ENCODE measurements at places on chromosomes 12 and 14. TPM values are rescaled to one million over a fixed set of nuclear protein-coding genes. Genes with fewer than 3 reads are reported as not detected.

GRCh38 chr12:28331130-28331529 is 140.9 kb downstream of the CCDC91 start:
- DNase-seq = no peak

- no peak for DNase-seq
Measured at GRCh38 chr12:79988368-79988767, 53.5 kb upstream of the PPP1R12A start.

The SERPINA10 gene
- not detected for total RNA-seq

The LMNTD1 gene
- not detected for total RNA-seq

DNA sequence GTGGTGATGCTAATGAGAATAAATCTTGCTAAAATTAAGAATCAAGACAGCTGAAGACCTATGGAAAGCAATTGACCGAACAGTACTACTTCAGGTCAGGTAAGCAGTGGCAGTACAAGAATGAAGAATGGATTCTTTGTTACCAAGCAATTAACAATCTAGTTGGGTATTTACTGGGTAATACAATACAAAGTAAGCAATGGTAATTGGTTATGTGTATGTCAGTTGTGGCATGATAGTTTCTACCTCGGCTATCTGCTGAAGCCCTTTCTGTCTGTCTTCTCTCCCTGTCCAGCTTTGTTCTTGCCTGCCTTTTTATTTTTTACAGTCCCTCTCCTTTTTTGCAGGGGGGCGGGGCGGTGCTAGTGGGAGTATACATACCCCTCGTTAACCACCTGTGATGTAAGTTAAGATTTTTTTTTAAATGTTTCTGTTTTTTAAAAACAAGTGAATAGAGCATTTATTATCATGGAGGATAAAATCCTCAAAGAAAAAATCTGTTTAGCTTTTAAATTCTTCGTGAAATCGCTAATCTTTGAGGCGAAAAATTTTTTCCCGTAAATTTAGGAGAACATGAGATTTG is 75.9 kb downstream of the RCOR1 start:
- DNase-seq = no peak

- no peak for DNase-seq
Measured at GRCh38 chr12:108765289-108765764, 34.0 kb upstream of the CORO1C start.

DNA sequence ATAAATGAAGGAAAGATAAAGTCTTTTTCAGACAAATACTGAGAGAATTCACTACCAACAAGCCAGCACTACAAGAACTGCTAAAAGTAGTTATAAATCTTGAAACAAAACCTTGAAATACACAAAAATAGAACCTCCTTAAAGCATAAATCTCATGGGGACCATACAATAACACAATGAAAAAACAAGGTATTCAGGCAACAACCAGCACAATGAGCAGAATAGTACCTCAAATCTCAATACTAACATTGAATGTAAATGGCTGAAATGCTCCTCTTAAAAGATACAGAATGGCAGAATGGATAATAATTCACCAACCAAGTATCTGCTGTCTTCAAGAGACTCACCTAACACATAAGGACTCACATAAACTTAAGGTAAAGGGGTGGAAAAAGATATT is 7.7 kb upstream of the IQSEC3 start:
- DNase-seq = no peak

- DNase-seq = no peak
Measured at GRCh38 chr12:124301084-124301654, 6.3 kb downstream of the RFLNA start.

DNA sequence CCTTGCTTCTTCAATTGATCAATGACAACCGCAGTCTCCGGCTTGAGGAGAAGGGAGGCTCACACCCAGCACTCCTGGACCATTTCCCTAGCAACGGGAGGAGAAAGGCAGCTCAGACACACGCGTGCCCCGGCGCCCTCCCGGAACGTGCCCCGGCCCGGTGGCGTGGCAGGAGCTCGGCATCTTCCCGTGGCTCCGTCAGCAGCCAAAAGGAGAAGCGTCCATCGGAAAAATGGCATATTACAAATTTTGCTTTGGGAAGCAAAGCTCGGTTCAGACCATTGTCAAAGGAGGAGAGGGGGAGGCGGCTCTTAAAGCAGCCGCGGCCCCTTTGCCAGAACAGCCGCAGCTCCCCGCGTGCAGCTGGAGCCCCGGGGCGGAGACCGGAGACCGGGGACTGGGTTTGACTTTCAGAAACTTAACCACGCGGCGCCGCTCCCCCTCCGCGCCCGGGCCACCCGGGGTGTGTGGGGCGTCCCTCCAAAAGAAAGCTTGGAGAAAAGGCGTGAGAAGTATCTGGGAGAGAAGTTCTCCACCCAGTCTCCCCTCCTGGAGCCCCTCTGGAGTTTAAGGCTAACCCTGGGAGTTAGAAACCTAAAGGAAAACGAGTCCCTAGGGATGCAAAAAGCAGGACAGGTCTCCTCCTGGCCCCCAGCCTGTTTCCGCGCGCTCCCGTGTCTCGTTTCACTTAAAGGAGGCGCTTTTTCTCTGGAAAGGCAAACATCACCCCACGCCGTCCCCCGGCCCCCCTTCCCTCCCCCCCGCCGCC is 545 bp downstream of the PPFIA2 start:
- DNase-seq = no peak

The NGB gene
- not detected for total RNA-seq

- DNase-seq = no peak
Measured at GRCh38 chr14:100534528-100535286, 52.5 kb downstream of the BEGAIN start.

The HOXC5 gene
- 1.1 TPM for total RNA-seq

- DNase-seq = no peak
Measured at GRCh38 chr14:105533391-105533790, 7.0 kb downstream of the TMEM121 start.

GRCh38 chr14:63764103-63764502 is 36.2 kb upstream of the SGPP1 start:
- DNase-seq = no peak

The PRPF39 gene
- 44.7 TPM for total RNA-seq

The GLS2 gene
- total RNA-seq = not detected

The BCL11B gene
- total RNA-seq = 1.1 TPM

- no peak for DNase-seq
Measured at GRCh38 chr14:83842547-83842946, 1687.4 kb upstream of the FLRT2 start.

GRCh38 chr12:3365463-3366411 is 125.3 kb upstream of the PRMT8 start:
- DNase-seq = no peak

DNA sequence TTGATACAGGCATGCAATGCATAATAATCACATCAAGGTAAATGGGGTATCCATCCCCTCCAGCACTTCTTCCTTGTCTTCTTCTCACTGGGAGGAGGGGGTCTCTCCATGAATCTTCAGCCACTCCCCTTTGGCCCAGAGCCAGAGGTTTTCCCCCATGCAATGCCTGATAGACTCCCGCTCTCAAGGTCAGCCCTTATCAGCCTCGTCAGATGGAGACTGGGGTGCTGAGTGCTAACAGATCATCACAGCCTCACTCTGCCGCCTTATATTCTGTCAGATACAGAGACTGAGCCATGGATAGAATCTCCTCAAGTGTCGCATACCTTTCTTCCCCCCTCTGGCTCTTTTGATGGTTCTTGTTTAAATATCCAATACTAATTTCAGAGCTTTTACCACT is 503.1 kb downstream of the AACS start:
- no peak for DNase-seq

The C14orf180 gene
- total RNA-seq = not detected

The TOMM20L gene
- not detected for total RNA-seq

The TAS2R9 gene
- total RNA-seq = not detected

DNA sequence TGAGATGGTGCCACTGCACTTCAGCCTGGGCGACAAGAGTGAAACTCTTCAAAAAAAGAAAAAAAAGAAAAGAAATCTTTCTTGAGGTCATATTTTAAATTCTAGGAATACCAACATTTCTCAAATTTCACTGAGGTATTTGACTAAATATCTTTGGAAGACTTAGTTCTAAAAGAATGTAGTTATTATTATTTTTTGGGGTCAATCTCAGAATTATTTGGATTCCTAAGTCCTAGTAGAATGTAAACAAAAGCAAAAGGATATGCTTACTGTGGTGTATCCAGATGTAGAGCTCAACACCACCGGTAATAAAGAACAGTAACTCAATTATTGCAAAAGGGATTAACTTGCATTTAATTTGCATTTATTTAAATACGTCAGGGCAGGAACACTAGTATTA is 25.0 kb downstream of the PRICKLE1 start:
- no peak for DNase-seq

DNA sequence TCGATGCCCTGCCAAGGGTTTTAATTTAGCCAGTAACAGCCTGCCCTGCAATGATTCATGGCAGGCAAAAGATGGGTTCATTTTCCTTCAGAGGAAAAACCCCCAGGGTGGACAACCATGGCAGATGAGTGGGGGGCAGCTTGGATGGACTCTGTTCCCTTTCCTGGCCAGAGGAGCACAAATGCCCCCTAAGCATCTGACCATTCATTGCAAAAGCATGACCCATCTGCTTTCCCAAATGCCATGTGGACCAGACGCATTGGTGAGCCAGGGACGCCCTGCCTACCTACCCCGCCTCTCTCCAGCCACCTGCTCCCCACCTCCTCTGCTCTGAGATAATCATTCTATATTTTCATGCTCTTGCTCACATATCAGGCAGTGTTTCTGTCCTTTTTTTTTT is 281.9 kb downstream of the DPF3 start:
- no peak for DNase-seq

DNA sequence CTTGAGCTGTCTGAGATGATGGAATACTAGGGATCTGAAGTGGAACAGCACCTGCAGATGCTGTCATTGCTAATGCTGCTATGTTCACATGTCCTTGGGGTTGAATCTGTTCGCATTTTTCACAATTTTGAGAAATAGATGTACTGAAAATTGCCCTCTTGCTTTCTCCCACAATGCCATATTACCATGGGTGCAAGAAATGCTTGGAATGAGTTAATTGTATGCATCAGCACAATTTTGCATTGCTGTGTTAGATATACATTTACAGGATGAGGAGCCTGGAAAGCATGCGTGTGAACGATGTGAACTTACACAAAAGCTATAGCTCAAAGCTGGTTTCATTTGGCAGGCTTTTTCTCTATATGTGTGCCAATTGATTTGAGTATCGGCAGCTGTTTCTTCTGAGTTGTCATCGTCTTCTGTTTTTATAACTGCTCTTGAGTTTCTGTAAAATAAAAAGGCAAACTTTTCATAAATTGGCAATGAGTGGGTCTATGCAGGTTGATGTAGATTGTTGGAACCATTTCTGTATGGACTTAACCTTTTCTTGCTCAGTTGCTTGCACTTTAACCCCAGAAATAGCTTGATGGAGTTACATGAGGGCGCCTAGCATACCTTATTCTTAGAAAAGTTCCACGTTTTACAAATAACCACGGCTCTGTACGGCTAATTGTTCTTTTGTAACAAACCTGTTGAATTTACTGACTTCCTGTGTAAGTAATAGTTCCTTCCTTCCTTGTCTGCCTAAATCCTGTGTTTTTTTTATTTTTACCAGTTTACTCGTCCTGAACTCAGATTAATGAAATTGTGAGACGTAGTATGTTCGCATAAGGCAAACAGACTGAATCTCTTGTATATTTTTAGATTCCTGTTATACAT is 105.9 kb downstream of the FGD4 start:
- DNase-seq = no peak

DNA sequence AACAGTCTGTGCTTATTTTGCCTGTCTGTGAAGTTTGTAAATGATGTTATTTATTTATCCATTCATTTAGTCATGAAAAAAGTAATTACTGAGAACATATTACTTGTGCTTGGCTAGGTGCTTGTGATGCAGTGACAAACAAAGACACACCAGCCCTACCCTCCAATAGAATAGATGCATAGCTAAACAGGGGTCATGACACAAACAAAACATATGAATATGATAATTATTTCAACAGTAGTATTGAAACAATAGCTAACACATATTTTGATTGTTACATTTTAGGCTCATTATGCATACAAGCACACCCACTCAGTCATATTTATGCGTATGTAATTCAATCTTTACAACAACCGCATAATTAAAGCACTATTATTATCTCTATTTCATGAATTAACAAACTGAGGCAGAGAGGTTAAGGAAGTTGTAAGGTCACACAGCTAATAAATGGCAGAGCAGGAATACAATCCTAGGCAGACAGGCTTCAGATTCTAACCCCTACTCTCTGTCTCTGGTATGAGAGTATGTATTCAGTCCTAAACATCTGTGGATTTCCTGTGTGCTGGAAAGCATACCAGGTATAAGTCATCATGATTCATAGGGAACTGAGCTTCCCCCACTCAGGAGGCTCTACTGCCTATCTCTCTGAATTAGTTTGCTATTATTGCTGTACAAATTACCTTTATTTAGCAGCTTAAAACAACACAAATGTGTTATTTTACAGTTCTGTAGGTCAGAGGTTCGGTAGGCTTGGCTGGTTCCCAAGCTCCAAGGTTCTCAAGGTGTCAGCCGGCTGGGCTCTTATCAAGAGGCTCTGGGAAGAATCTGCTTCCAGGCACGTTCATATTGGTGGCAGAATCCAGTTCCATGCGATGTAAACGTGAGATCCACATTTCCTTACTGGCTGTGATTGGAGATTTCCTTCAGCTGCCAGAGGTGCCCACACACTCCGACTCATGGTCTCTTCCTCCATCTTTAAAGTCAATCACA is 509.4 kb downstream of the GALC start:
- DNase-seq = no peak

- no peak for DNase-seq
Measured at GRCh38 chr12:105272814-105273416, 36.9 kb upstream of the APPL2 start.

The PTPRO gene
- total RNA-seq = not detected

The PLEKHG7 gene
- total RNA-seq = not detected

GRCh38 chr12:42235426-42235825 is 2.6 kb downstream of the YAF2 start:
- DNase-seq = no peak

- no peak for DNase-seq
Measured at GRCh38 chr14:52694761-52695480, 437 bp downstream of the ERO1A start.

GRCh38 chr12:2068653-2069052 is 15.9 kb downstream of the CACNA1C start:
- DNase-seq = no peak

The HOXC10 gene
- total RNA-seq = 3.8 TPM

GRCh38 chr14:21197418-21198205 is 41.7 kb upstream of the OR5AU1 start:
- DNase-seq = no peak

The PPP1R13B gene
- total RNA-seq = 17.8 TPM

GRCh38 chr14:34229140-34229539 is 232.9 kb downstream of the SPTSSA start:
- DNase-seq = no peak

The SLC10A1 gene
- total RNA-seq = not detected

The ADGRD1 gene
- 0.44 TPM for total RNA-seq

The RBP5 gene
- 0.22 TPM for total RNA-seq

DNA sequence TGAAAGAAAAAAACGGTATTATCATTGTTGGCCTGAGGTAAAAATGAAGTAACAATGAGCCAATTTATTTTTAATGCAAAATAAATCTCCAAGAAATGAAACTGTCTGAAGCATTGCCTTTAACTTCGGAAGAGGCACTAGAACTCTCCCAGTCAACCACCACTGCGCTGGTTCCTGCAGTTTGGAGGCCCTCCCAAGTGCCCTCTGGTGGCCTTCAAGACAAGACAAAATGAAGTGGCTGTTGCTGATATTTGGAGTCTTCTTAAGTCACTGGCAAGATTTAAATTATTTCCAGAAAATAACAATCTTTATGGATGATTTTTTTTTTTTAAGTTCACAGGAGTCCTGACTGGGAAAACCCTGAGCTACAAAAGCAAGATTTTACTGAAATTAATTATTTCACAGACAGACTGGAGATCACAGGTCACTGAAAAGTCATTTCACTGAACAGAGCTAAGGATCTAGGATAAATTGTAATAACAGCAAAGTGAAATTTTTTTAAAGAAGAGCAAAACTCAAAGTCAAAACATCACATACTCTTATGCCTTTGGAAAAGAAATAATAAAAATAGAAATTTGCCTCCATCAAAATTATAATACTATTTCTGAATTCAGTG is 58.2 kb downstream of the DICER1 start:
- DNase-seq = peak; percentile 40

Data from HCT116 (cell line).